ENCODE measurements at places on chromosomes 2 and 18.

- DNase-seq: no peak
Observed at GRCh38 chr2:69307579-69308064, 79.4 kb downstream of the GFPT1 start.

DNA sequence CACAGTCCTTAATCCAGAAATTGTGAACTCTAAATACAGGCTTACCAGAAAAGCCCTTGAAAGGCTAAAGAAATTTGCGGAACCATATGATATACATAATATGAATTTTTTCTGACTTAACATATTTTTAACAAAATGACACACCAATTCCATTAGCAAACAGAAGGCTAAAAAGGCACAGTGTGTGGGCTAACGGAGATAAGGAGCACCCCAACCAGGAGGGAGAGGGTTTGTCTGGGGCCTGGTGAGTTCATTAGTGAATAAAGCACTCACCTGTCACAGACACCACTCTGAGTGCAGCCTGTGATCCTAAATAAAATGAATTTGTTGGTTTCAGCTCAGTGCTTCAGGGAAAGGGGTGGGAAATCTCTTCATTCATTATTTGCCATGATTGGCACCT is 2.7 kb upstream of the FECH start:
- no peak for DNase-seq

DNA sequence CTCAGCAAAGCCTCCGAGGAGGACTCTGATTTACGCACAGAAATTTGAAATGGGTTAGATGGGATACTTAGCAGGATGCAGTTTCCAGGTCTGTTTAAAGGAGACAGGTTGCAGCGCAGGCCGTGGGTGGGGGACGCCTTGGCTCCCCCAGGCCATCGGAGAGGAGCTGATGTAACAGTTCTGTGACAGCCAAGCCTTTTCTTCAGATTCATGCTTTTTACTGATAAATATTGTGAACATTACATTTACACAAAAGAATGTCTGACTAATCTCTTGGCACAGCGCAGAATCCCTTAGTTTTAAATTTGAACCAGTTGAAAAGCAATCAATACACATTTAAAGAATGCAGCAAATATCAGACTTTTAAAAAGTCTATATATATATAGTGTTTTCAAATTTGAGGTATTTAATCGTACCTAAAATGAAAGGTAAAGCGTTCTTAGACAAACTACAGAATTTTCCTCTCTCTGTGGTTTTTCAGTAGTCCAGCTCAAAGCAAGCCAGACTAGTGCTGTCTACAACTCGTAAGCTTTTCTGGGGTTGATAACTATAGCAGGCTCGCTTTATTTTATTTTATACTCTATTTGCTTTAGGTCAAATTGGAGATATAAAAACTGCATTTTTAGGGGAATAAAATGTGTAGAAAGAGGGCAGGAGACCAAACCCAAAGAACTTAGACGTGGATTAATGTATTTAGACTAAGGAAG is 221.9 kb downstream of the PIEZO2 start:
- no peak for DNase-seq

DNA sequence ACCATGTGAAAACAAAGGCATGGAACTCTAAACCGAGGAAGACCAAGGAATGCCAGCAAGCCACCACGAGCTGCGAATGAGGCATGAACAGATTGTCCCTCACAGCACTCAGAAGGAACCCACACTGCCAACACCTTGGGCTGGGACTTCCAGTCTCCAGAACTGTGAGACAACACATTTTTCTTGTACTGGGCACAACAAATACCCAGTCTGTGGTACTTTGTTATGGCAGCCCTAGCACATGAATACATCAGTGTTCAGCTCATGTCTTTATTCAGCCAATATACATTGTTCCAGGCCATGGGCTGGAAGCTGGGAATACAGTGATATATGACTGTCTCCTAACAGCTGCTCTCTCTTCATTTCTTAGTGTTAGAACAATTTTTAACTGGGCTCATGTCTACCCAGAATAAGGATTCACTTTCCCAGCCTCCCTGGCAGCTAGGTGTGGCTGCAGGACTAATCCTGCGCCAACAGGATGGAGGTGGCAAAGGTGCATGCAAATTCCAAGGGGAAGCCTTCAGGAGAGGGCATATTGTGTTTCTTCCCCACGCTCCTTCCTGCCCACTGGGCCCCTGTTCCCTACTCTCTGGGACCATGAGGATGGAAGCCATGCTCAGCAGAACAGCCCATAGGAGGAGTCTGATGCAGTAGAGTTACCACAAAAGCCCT is 59.6 kb downstream of the STPG4 start:
- no peak for DNase-seq

DNA sequence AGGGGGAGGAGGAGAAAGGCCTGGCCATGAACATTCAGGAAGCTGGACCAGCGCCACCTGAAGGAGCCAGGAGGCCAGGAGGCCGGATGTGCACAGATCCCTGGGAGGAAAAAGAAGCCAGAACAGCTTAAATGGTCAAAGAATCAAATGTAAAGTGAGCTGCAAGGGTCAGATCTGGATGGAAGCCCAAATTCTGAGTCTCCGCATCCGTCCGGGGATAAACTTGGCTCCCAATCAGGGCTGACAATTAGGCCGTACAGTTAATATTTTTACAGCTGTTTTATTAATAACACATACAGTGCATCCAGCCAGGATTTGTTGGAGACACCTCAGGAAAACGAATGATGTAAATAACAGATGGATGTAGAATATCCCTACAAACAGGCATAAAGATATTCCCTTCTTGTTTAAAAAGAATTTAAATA is 495.1 kb upstream of the TCF4 start:
- DNase-seq: no peak

DNA sequence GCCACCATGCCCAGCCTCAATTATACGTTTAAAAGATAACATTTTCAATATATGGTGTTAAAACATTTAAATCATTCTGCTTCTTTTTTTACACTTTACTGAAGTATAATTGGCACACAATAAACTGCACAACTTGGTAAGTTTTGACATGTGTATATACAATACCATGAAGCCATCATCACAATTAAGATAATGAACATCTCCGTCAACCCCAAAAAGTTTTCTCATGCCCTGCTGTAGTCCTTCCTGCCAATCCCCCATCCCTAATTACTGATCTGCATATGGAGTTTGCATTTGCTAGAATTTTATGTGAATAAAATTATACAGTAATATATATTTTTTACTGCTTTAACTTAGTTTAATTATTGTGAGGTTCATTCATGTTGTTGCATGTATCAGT is 85.2 kb upstream of the RTN4 start:
- no peak for DNase-seq

DNA sequence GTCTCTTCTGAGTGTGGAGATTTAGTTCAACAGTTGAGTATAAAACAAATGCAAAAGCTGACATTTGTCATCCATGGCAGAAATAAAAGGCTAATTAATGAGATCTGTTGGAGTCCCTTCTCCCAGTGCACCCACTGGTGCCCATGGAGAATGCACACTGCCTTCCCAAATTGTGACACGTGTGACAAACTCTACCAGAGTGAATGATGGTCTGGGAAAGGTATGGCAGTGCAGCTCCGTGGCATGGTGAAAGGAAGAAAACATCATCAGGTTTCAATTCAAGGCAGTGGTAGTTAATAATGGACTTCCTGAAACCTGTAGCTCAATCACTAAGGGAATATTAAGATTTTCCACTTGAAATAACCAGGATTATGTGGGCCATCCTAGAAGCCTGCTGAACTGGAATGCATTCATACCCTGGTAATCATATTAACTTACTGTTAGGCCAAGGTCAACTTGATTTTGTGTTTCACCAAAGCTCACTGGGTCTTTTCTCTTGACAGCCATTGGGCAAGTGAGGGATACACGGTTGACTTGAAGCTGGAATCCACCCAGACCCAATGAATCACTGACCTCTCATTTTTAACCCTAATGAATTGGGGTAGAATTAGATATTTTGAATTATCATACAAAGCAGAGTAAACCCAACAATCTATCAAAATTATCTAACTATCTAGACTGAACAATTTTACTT is 167.6 kb downstream of the AFF3 start:
- DNase-seq: no peak
